Gastrocnemius medialis (tissue), 4 donors: ENCODE measurements at places on chromosomes 12 and 14.

DNA sequence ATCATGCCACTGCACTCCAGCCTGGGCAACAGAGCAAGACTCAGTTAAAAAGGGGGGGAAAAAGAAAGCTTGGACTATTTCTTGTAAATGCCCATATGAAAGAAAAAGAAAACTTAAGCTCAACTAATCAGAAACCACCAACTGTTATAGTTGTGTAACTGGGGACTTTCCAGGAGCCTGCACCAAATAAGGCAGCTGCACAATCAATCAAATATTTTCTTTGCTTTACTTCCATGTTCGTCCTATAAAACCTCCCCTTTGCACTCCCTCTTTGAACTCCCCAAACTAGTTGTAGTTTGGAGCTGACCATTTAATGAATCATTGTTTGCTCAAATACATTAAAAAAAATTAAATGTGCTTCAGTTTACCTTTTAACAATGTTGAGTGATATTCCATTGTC is 54.9 kb downstream of the OTOGL start:
- no peak for DNase-seq

- peak; percentile 90 for DNase-seq
These were observed 38.4 kb downstream of the ACACB start for GRCh38 chr12:109154451-109155438.

GRCh38 chr12:55997535-55997859 is 421 bp downstream of the SUOX start:
- DNase-seq, result no peak

- DNase-seq, result no peak
These were observed 14.0 kb downstream of the BEGAIN start for GRCh38 chr14:100573002-100573756.
